ENCODE measurements at places on chromosomes 12 and 14.

- no peak for DNase-seq
Measured at GRCh38 chr14:61881046-61881445, 118.8 kb downstream of the SNAPC1 start.

GRCh38 chr14:52827426-52827825 is 36.0 kb upstream of the GNPNAT1 start:
- DNase-seq: no peak

GRCh38 chr14:31090883-31091764 is 64.9 kb upstream of the STRN3 start:
- peak; percentile 89 for DNase-seq

DNA sequence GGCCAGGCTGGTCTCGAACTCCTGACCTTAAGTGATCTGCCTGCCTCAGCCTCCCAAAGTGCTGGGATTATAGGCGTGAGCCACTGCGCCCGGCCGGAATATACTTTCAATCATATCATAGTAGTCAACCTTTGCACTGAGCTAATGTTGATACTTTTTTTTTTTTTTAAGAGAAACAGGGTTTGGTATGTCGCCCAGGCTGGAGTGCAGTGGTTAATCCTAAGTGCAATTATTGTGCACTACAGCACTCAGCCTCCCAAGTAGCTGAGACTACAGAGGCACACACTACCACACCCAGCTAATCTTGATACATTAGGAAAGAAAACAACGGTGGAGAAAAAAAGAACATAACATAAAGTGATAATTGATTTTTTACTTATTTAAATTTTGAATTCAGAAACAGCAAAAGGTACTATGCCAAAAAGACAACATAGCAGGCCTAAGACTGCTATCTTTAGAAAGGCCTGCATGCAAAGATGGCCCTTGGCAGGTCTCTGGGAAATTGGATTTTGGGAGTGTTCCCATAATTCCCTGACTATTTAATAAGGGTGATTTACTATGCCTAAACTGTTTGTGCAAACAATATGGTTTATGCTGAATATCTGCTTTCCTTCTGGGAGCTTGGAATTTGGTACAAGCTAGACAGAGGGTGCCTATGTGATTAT is 15.5 kb downstream of the BTBD7 start:
- DNase-seq: peak; percentile 70

- no peak for DNase-seq
Measured at GRCh38 chr12:106086696-106087095, 52.1 kb downstream of the NUAK1 start.

GRCh38 chr12:26668230-26668629 is 164.8 kb downstream of the ITPR2 start:
- no peak for DNase-seq

DNA sequence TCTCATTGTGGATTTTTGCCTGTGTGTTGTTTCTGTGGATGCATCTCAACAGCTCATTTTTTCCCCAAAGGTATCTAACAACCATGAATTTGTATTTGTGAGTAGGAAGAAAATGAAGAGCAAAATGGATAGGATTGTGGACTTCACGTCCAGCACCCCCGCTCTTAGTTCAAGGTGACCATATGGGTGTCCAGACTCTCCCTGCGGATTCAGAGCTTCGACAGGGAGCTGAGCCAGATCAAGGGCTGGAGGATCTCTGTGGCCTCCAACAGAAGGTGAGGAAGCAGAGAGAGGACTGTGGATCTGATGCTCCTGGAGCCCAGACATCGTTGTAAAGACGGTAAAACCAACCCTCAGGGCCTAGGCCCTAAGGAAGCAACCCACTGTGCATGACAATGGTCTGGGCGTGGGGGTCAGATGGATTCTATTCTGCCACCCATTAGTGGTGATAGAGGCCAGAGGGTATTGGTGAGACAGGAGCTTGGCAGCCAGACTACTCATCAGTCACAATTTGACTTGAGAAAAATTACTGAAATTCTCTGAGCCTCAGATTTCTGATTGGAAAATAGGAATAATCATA is 659.7 kb upstream of the TMEM132C start:
- DNase-seq: no peak

DNA sequence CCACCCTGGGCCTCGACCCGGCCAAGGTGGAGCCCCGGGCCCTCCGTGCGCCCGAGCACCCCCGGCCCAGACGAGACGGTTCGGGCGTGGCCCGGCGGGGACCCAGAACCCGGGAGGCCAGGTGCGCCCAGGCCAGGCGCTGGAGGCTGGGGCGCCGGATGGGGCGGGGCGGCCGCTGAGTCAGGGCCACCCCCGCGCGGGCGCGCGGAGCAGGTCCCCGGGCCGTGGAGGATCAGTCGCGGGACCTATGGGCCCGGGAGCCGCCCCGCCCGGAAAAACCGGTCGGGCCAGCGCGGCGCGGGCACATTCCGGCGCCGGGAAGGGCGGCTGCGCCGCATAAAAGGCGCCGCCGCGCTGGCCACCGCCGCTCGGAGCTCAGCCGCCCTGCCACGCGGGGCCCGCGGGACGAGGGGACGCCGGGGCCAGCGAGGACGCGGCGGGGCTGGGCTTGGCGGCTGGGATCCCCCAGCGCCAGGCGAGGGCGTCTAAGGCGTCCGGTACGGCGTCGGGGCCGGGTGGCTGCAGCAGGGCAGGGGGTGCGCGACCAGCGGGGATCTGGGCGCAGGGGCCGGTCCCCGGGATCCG is 21.5 kb upstream of the KIF26A start:
- DNase-seq: peak; percentile 86

DNA sequence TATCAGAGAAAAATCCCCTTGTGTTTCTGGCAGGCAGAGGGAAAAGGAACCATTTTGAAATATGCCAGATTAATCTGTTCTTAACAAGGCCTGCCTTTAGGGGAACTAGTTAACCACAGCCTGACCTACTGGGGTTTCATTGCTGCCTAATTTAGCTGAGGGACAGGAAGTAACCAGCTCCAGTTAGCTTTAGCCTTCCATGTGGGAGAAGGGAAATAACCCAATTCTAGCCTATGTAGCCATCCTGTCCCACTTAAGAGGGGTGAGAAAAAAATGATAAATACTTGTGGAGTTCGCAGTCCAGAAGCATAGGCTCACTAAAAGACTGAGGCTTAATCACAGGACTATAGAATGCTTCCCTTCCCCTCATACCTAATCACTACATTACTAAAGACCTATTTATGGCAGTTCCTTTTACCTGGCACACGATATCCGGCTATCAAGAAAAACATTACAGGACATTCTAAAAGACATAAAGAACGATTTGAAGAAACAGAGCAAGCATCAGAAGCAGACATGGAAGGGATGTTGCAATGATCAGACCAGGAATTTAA is 22.8 kb downstream of the COX8C start:
- no peak for DNase-seq

DNA sequence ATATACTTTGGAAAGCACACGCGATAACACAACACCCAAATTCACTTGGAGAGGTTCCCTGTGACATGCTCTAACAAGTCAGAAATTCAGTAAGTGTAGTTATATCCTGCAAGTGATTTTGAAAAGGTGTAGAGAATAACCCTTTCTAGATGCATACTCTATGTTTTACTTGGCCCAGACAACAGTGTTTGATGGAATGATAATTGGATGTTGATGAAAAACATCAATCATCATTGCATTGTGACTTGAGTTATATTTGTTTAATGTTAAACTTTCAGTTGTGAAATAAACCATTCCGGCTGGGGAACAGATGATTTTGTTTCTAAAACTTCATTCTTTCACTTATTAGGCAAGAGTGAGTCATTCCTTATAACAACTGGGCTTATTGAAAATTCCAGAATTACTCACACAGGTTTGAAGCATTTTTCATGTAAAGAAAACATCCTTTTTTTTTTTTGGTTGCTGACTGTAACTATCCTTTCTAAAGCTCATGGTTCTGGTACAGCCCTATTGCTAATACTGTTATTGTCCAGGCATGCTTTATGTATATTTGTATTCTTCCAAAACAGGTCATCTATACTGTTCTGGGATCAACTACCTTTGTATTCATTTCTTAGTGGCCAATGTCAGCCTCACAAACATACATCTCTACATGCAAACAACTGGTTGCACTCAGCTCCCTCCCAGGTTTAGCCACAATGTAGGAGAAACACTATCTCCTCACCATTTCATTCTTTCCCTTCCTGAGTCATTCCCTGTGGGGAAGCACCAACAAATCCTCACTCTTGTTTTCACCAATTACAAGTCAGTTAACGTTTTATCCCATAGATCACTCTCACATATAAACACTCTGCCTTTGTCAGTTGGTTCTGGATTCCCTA is 121.2 kb upstream of the LRIG3 start:
- no peak for DNase-seq

DNA sequence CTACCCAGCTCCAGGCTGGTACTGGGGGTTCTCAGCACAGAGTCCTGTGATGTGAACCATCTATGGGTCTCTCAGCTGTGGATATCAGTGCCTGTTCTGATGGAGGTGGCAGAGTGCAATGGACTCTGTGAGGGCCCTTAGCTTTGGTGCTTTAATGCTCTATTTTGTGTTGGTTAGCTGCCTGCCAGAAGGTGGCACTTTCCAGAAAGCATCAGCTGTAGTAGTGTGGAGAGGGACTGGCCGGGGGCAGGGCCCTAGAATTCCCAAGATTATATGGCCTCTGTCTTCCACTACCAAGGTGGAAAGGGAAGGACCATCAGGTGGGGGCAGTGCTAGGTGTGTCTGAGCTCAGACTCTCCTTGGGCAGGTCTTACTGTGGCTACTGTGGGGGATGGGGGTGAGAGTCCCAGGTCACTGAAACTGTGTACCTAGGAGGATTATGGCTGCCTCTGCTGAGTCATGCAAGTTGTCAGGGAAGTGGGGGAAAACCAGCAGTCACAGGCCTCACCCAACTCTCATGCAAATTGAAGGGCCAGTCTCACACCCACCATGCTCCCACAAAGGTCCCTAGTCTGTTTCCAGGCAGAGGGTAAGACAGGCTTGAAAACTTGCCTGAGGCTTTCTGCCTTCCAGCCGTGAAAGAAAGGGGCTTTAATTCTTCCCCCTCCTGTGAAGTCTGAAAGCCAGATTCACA is 878.1 kb downstream of the C12orf50 start:
- DNase-seq: no peak

DNA sequence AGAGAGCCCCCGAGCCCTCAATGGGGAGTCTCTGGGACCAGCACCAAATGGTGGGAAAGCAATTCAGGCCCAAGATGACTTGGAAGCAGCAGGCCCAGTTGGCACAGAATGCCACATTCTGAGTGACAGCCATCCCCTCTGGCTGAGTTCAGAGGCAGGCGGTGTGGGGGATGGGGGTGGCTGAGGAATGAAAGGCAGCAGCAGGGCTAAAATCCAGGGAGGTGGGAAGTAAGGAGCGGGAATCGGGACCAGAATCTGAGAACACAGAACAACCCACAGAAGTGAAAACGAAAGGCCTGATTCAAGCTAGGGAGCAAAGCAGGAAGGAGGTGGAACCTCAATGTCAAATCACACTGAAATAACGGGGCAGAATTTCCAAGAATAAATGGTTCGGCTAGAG is 171.2 kb downstream of the CALM1 start:
- no peak for DNase-seq

GRCh38 chr12:102364709-102365108 is 115.7 kb downstream of the IGF1 start:
- DNase-seq: no peak

DNA sequence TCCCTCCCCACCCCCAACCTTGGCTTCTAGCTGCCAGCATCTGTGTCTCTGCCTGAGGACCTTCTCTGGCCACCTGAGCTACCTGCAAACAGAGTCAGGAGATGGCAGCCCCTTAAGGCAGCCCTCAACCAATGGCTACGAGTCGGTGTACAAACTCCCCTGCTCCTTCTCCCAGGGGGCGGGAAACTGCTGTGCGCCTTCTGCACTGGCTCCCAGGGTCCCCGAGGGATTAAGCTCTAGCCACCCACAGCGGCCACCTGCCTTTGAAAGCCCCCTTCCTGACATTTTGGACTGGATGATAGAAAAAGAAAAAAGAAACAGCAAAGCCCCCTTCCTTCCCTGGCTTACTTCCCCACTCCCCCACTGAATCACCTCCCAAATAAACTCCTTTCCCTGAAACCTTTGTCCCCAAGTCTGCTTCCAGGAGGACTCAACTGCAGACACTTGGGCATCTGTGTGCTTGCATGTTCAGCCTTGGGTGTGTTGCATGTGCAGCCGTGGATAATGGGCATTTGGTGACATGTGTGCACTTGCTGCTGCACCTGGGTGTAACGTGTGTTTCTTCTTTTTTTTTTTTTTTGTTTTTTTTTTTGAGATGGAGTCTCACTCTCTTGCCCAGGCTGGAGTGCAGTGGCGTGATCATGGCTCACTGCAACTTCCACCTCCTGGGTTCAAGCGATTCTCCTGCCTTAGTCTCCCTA is 6.0 kb downstream of the SDS start:
- DNase-seq: no peak

GRCh38 chr12:9867531-9867930 is 1.6 kb downstream of the CLEC2B start:
- no peak for DNase-seq

DNA sequence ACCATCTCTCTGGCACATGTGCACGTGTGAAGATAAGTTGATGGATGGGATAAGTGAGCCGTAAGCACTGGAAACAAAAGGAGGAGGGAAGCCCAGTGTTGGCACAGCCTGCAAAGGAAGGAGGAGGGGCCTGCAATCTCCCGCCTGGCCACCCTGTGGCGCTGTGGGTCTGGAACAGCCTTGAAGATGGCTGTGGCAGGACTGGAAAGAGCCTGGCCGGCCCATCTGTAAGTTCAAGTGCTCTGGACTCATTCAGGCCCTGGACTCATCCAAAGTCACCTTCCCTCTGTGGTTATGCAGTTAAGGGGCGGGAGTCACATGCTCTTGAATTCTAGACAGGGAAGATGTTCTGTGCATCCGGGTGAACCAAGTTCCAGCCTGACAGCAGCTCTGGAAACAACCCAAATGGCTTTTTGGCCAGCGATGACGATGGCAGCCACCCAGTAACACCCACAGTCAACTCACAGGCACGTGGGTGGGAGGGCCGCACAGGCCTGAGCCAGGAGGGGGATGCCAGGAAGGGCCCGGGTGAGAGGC is 50.4 kb downstream of the CHGA start:
- peak; percentile 60 for DNase-seq

DNA sequence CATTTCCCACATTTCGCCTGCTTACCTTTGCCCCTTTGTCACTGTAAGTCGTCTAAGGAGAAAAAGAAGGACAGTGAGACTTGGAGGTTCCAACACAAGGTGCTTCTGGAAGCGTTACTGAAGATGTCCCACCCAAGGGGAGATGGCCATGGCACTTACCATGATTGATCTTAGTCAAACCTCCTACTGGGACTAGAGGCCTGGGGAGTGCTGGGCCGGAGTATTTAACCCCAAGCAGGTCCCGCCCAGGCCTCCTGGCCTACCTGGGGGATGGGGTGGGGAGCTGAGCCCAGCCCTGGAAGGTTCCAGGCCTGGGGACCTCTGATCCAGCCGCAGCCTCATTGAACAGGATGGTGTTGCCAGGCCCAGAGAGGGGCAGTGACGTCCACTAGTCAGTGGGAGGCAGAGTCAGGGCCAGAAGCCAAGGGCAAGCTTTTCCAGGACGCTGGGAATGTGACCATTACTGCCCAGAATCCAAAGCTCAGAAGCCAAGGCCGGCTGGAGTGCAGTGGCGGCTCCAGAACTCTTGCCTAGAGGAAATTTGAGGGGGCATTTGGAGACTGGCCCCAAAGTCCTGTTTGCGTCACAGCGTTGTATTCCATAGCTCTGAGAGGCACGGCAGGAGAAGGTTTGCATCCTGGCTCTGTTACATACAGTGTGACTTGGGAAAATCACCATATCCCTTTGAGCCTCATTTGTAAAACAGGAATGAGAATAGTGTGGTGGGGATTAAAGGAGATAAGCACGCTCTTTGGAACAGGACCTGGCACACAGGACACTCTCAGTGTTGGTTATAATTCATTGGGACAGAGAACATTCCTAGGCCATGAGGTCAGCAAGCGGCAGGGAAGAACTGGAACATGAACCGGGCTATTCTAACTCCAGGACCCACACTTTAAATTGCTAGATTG is at the start of gene HPD:
TSS of gene HPD (minus strand) at position 198 of the 911 bp plus-strand sequence. CDS start at position 162, 36 bp downstream.
- DNase-seq: peak; percentile 44

All from small intestine (tissue), 16 donors.